Left ventricle myocardium inferior (tissue), 1 donor: ENCODE measurements at places on chromosomes 4 and X.

GRCh38 chr4:106809076-106809475, 227.0 kb downstream of the DKK2 start:
- DNase-seq = no peak

DNA sequence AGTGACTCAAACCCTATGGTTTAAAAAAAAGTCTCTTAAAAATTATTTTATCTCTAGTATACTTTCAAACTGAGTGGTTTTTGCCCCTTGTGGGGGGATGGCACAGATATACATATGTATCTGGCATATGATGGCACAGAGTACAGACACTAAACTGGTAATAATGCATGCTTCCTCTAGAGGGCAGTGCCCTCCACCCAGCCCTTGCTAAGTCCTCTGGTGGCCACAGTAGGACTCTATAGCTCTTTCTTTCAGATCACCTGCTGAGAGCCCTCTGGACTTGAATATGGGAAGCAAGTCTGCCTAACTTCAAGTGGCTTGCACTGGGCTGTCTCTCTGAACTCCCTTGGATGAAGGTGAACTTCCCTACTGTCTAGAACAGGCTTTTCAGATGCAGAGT, 66.3 kb downstream of the TSPAN7 start:
- DNase-seq = no peak

- no peak for DNase-seq
These were observed 198.0 kb downstream of the ARHGAP24 start for GRCh38 chr4:85672959-85673358.

DNA sequence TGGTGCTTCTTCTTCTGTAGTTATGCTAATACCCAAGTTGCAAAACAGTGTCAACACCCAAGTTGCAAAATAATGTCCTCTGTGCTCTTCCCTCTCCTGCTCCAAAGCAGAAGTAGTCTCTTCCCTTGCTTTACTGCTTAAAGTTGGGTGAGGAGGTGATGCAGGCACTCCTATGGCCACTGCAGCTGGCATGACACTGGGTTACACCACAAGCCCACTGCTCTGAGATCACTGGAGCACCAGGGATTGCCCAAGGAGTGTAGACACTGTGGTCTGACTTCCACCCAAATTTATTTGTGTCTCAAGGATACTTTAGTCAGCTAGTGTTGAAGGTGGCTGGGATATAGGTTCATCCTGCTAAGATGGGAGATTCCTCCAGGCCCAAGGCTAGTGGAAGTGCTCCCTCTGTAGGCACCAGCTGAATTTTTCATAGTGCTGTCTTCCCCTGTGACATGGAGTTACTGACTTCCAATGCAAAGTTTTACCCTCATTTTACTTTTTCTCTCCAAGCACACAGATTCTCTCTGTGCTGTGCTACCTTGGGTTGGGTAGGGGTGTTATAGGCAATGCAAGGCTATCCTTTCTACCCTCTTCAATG, 196.2 kb upstream of the TENT5D start:
- DNase-seq = no peak

GRCh38 chrX:39144956-39145355, 343.7 kb downstream of the MID1IP1 start:
- no peak for DNase-seq

DNA sequence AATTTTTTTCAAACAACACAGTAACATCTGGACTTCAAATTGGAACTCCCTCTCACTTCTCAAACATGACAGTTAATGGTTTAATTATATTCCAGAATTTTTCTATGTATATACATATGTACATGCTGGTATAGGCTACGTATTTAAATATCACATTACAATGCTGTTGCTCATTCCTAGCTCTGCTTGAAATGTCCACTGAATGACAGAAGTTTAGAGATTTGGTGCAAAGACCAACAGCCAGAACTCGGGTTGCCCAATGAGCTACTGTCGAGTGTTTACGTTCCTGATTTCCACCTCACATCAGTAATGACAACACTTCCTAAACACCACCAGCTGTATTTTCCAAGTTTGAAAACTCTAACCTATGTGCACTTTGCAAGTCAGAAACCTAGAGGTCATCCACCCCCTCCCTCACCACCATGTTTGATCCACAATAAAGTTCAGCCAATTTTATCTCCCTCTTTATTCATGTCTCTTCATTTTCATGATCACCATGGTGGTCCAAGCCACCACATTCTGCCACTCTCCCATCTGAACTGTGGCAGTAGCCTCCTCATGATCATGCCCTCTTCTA, 49.3 kb upstream of the RPL34 start:
- no peak for DNase-seq

DNA sequence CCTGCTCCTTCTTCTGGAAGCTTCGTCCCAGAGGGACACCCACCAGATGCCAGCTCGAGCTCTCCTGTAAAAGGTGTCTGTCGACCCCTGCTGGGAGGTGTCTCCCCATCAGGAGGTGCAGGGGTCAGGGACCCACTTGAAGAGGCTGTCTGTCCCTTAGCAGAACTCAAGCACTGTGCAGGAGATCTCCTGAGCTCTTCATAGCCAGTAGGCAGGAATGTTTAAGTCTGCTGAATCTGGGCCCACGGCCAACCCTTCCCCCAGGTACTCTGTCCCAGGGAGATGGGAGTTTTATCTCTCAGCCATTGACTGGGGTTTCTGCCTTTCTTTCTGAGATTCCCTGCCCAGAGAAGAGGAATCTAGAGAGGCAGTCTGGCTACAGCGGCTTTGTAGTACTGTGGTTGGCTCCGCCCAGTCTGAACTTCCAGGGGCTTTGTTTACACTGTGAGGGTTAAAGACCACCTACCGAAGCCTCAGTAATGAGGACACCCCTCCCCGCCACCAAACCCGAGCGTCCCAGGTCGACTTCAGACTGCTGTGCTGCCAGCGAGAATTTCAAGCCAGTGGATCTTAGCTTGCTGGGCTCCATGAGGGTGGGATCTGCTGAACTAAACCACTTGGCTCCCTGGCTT, 1383.0 kb upstream of the TENM3 start:
- DNase-seq = no peak

GRCh38 chrX:134865682-134866255, 125.0 kb upstream of the SMIM10 start:
- no peak for DNase-seq

- DNase-seq = no peak
These were observed 106.0 kb upstream of the NOCT start for GRCh38 chr4:138909587-138909986.

DNA sequence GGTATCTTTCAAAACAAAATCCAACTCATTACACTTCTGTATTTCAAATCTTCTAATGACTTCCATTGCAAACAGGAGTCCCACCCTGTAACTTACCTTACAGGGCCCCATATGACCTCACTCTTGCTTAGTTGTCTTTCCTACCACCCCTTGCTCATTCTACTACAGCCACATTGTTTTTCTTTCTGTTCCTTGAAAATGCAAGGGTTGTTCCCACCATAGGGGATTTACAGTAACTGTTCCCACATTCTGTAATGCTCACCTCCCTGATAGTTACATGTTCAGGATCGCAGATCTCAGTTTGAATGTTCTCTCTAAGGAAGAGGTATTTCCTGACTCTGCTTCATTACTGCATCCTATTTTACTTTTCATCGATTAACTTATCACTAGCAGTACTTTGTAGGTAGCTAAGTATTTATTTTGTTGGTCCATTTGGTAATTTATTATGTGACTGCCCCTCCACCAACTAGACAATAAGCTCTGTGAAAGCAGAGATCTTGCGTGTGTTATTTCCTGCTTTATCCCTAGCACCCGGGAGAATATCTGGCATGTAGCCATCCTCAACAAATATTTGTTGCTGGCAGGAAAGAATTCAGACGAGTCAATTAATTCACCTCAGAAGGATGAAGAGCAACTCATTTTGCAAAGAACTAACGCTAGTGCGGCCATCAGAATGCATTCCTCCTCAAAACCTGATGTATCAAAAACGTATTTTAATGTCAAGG, 21.4 kb downstream of the MAOB start:
- no peak for DNase-seq

DNA sequence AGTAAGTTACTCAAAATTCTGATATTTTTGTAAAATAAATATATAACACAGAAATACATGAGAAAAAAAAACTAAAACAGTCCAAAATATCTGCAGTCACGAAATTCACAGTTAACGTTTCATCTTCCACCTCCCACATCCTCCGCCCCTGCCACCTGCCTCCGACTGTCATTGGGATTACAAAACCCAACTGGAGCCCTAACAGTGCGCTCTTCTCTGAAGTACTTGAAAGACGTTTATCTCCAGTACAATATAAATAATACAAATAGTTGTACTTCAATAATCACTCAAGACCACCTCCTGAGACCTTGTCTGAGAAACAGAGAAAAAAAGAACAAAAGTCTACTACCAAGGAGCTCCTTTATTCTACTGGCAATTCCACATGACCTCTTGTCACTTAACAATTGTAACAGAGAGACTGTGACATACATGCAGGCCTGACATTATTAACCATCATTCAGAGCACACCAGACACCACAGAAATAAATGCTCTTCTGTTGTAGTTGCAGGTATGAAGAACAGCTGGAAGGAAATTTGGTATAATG, 280.6 kb downstream of the PPP3CA start:
- DNase-seq = no peak

DNA sequence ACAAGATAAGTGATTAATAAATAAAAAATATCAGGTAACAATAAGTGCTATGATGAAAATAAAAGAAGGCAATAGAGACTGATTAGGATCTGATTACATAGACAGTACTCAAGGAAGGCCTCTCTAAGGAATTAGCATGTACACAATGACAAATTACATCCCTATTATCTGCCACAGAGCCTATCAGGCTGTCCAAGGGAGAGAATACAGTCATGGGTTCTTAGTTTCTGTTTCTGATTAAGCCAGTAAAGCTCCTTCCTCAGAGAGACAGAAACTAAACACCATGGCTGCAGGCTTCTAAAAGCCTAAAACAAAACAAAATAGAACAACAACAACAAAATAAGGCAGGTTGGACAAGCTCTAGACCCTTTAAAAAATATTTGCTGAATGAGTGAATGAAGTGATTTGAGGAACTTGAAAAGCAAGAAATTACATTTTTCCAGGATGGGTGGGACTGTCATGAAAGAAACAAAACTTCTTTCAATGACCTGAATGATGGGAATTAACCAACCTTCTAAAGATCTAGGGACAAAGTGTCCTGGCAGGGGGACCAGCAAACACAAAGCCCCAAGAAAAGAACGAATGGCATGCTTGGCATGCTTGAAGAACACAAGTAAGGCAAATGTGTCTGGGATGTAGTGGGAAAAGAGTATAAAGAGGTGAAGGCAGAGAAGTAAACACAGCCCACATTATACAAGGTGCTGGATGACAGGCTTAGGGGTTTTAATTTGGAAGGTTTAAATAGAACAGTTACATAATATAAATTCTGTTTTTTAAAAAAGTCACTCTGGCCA, 44.1 kb downstream of the NAA11 start:
- DNase-seq = no peak

GRCh38 chr4:110633358-110634341, 10.8 kb upstream of the PITX2 start:
- no peak for DNase-seq

DNA sequence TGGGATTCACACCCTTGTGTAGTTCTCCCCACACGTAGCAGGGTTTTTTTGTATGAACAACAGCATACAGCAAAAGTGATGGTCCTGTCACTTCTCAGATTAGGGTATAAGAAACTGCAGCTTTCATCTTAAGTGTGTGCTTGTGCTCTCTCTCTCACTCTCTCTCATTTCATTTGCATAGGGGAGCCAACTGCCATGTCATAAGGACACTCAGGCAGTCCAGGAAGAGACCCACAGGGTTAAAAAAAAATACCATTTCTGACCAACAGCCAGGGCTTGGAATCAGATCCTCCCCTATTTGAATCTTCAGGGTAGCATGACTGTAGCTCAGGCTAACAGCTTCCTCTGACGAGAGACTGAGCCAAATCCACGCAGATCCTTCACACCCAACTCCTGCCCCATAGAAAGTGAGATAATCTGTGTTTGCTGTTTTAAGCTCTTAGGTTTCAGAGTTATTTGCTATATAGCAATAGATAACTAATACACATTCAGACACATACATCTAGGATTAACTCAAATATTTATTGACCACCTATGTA, 331.2 kb downstream of the PAPSS1 start:
- DNase-seq = no peak

GRCh38 chr4:184983672-184984356, 34.5 kb upstream of the HELT start:
- DNase-seq = peak; percentile 67

- DNase-seq = no peak
These were observed 13.3 kb upstream of the PITX2 start for GRCh38 chr4:110636171-110636679.

- no peak for DNase-seq
These were observed 235.6 kb upstream of the JADE1 start for GRCh38 chr4:128573781-128574508.

- DNase-seq = no peak
These were observed 18.3 kb upstream of the MRPL1 start for GRCh38 chr4:77844363-77844762.

DNA sequence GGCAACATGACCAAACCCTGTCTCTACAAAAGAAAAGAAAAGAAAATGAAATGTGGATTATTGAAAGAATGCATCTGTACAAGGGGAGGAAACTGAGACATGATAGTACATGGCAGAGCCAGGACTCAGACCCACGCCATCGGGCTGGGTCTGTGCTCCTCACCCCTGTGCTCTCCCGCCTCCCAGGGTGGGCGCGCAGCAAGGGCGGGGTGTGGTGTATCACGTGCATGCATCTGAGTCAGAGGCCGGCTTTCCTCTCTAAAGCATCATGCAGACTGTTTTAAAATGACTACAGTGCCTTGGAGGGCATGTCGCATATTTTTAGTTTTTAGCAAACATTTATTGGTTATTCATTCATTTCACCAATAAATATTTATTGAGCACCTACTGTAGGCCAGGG, 47.8 kb downstream of the HTT-AS start:
- DNase-seq = no peak

GRCh38 chrX:122582280-122582974, 601.7 kb upstream of the GRIA3 start:
- no peak for DNase-seq

DNA sequence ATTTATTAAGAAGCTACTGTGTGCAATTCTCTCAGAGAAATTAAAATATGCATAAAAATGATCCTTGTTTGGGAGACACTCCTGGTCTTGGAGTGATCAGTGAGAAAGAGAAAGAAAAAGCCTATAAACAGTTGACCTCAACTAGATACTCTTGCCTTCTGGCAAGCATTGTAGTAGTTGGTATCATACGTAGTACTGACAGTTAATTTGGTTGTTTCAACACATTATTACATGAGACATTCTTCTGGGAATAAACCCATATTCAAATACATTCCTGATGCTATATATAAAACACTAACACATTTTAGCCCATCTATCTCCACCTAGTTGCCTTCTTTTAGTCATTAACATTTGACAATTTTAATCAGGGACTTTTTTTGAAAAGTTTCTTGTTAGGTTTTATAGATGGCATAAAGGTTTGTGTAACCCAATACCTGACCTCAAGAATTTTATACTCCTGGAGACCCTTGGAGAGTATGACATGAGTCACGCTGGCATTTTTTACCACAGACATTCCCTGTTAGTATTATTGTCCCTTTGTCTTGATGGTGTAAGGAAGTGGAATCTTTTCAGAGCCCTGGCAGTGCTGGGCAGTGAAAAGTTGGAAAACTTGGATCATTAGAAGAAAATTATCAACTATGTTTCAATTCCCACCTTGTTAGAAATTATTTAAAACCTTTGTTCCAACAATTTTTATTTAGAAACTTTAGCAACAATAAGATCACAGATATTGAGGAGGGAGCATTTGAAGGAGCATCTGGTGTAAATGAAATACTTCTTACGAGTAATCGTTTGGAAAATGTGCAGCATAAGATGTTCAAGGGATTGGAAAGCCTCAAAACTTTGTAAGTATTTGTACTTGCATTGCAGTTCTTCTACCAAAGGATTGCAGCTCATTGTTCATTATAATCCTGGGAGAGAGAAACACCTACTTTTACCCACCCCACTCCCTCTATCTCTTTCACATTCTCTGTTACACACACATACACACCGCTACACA, 167.1 kb upstream of the PACRGL start:
- DNase-seq = no peak
